Pulmonary artery endothelial cell (primary cell): ENCODE measurements at places on chromosomes 6 and 20.
A peak's percentile ranks its signal among the peaks of the same experiment; 100 is the strongest.

- no peak for DNase-seq
Observed at GRCh38 chr20:46053416-46053815, 24.4 kb downstream of the SLC12A5 start.

GRCh38 chr6:107517274-107517673 lies 27.4 kb downstream of the SOBP start:
- no peak for DNase-seq

- DNase-seq = no peak
Observed at GRCh38 chr6:39050453-39051112, 2.0 kb downstream of the GLP1R start.

- no peak for DNase-seq
Observed at GRCh38 chr20:32608664-32609015, 23.5 kb upstream of the NOL4L start.

DNA sequence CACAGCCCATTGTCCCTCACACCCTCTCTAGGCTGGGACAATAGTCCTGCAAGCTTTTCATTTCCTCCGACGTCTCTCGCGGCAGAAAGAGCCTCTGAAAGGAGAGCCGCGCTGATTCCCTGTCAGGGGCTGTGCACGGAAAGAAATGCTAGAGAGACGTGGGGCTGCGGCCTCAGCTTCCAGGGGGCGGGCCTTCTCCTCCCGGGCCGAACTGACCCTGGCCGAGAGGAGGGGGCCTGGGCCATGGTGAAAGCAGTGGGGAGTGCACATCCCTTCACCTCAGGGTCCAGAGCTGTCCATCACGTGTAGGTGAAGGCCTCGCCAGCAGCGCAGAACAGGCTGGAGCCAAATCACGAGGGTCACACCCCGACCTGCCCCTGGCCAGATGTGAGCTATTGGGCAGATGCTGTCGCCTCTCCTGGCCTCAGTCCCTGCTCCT lies 220.4 kb downstream of the TAF4 start:
- no peak for DNase-seq

GRCh38 chr6:46175976-46176375 lies 5.2 kb upstream of the ENPP5 start:
- DNase-seq = no peak

GRCh38 chr6:99409672-99410071 lies 15.4 kb downstream of the PNISR start:
- no peak for DNase-seq

DNA sequence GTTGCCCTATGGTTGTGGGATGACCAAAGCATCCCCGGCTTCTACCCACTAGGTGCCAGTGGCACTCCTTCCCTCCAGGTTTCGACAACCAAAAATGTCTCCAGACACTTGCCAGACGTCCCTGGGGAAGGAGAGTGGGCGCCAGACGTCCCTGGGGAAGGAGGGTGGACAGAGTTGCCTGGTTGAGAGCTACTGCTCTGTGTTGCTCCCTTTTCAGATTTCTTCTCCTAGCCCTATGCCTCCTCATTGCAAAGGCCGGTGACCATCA lies 13.1 kb downstream of the LRRC73 start:
- no peak for DNase-seq

DNA sequence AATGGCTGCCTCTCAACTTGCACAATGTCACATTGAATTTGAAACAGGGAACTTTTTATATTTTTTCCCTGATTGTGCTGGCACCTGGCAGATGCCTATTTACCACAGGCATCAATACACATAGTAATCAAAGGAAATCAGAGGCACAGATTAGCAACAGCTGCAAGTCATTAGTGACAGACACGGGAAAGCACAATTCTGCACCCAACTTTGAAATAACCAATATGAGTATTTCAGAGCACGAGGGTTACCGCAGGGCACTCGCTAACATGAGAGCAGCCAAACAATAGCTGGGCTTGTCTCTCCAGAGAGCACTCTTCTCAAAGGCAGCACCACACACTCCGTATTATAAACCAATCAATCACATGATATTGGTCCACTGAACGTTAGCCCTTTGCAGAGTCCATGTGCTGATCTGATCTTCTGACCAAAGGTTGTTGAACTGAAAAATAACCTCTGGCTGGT lies 149.5 kb downstream of the RNF144B start:
- no peak for DNase-seq

- DNase-seq = no peak
Observed at GRCh38 chr6:117138920-117139319, 126.4 kb upstream of the VGLL2 start.

DNA sequence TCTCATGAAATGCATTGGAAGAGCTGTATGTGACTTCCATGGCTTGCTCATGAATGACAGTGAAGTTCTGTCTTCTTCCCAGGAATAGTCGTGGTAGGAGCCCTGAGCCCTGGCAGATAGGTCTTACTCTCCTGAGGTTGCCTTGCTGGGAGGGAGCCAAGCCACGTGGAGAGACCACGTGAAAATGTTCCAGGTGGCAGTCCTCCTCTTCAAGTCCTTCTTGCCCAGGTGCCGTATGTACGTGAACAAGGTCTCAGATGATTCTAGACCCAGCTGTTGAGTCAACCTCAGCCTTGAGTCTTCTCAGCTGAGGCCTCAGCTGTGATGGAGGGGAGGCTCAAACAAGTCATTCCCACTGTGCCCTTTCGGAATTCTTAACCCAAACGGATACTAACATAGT lies 192.4 kb upstream of the PRDM1 start:
- DNase-seq = no peak

DNA sequence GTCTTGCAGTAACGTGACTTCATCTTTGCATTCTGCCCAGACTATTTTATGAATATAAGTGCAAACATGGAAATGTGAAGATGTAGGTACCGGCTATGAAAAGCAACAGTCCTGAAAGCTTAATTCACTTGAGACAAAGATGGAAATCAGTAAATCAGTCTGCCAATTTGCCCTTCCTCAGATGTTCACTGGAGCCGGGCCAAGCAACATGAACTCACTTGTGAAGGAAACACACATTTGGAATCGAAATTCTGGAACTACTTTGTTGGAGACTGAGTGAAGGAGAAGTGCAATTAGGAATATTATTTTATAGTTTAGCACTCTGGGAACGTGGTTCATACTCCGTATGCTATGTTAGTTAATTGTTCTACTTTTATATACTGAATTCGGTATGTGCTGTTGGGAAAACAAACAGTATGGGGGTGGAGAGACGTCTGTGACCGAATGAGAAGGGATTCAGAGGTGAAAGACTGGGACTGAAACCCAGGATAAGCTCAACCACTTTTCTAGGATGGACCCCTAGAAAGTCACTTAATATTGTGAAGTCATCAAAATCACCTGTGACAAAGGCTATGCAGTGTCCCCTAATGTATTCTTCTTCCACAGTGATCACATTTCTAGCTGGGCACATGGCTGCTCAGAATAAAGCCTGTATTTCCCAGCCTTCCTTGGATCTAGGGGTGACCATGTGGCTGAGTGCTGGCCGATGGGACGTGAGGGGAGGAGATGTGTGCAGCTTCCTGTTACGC lies 95.5 kb downstream of the PREX1 start:
- no peak for DNase-seq

- DNase-seq = no peak
Observed at GRCh38 chr6:144662812-144663365, 377.8 kb downstream of the UTRN start.

- DNase-seq = no peak
Observed at GRCh38 chr6:143496974-143497373, 14.5 kb downstream of the FUCA2 start.

DNA sequence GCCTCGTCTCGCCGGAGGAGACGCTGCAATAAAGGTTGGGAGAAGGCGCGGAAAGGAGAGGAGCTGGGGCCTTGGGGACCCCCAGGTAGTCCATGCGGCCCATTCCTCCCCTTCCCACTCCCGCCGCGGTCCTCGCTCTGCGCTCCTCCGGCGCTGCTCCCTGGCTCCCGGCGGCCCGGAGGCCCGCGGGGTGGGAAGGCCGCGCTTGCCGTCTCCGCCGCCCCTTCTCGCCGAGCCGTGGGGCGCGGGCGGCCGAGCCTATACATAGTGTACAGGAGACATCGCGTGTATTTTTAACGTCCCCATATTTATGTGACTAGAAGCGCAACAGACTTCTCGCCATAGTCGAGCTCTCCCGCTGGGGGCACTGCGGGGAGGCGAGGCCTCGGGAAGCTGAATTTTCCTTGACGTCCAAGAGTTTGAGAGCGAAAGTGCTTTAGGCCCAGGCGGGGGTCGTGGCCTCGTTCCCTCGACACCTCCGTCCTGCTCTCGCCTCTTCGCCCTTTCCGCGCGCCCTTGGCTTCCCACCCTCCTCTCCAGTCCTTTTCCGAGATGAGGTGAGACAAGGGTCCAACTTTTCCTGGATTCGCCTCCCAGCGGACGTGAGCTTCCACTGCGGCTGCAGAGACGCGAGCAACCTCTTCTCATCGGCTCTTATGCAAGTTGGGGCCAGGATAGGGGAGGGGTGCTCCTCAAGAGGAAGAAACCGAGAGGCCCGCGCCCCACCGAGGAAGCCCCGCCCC lies 29.0 kb downstream of the SLC12A5 start:
- no peak for DNase-seq

DNA sequence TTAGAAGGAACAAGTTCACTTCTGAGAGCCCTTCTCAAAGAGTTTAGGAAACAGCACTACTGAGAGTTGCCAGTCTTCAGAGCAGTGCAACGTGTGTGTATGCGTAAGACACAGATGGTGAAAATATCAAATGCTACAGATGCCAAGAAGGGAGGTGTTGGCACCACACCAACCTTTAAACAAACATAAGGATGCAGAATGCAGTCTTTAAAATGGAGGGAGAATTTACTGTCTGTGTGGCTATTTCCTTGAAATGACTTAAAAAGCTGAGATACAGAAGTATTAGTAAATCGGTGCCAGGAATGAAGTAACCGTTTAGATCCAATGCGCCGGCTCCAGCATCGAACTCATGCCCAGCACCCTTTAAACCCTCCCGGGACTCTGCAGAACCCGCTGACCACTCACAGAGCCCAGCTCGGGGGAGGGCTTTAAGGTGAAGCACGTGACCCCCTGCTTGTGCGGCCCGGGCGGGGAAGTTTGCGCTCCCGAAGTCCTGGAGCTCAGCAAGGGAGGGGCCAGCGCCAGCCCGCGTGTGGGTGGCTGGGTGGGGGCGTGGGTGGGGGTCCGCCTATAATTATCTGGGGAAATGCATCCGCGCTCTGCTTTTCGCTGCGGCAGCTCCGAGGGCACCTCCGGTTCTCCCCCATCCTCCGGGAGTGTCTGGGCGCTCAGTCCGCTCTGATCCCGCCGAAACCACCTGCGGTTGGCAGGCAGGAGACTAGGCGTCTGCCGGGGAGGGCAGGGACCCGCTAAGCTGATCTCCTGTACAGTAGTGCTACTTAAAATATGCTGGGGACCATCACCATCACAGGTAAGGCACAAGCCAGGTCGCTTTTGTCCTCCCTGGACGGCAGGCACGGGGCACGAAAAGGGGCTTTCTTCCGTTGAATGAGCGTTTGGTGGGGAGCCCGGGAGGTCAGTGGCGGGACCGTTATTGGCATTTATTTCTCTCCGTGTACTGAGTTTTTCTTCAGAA lies 66.0 kb downstream of the ZBTB2 start:
- peak; percentile 71 for DNase-seq

DNA sequence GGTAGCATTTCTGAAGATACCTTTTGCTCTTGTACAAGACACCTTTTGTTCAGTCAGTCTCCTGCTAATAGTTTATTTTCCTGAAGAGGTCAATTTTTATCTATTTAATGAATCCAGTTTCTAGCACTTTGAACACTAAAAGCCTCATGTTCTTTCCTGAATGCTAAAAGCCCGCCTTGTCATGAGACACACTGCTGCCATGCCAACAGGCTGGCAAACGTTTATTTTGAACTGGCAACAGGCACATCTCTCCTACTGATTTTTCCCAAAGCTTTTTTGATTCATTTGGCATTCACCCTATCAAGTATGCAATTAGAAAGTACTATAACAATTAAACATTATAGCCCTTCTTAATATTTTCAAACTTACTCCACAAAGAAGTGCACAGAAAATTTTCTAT lies 421.2 kb upstream of the EYS start:
- no peak for DNase-seq

GRCh38 chr20:20685635-20686034 lies 26.8 kb downstream of the RALGAPA2 start:
- no peak for DNase-seq

DNA sequence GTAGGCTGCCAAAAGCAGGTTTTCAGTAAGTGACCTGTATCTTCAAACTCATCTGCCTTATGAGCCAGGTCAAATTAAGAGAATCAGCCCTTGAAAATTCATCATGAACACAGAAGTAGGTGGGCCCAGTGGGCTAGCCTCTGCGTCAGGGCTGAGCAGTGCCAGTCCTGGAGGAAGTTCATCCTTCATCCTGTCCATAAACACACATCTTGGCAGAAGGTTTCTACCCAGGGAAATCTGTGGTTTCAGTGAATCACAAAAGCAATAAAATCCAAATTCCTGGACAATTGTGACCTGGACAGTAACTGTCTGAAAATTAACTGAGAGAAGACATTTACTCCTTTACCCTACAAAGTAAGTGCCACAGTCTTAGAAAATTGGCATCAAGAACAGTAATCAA lies 72.4 kb downstream of the ATG5 start:
- no peak for DNase-seq

DNA sequence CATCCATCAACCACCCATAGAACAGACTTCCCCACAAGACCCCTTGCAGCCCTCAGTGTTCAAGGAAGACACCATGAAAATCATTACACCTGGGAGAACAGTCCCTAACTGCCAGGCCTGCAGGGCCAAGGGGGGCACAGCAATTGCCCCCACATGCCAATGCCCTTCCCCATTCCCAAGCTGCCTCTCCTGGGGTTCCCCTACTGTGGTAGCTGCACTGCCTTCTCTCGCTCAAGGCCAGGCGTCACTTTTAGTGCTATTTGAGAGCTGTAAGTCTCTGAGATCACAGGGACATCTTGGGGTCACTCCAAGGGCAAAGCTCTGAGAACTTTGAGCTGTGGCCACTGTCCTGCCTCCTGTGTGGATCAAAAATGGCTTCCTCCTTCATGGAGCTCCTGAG lies 6.0 kb upstream of the ACSS1 start:
- DNase-seq = no peak

- DNase-seq = no peak
Observed at GRCh38 chr6:127939442-127940066, 38.7 kb upstream of the THEMIS start.

DNA sequence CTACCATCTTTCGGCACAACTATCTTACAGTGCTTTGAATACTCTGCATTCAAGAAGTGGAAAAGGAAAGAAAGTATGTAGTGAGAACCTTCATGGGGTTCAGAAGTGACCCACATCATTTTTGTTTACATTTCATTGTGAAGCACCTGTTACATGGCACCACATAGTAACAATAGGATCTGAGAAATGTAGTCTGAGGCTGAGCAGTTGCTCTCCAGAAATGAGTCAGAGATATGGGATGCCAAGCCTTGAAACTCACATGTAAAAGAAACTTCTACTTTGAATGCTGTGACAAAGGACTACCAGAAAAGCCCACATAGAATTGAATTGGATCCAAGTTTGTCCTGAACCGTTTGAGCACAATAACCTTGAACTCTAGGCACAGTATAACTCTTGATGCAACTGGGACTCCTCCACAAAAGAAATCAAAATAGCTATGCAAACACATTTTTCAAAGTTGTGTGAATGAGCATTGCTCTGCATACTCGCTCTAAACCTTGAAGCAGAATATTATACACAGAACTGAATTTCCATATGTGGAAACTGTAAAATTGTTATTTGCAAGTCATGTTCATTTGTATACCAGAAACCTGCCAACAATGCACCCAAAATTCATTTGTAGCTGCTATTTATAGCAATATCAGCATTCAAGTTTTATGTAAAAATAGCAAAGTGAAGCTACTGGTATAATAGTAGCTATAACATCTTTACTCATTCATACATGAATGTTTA lies 400.9 kb upstream of the POU3F2 start:
- DNase-seq = no peak
